ENCODE measurements at places on chromosomes 2 and 18.

GRCh38 chr18:9874728-9875127 is 11.0 kb upstream of the TXNDC2 start:
- DNase-seq: no peak

GRCh38 chr2:52145005-52145404 is 1113.1 kb upstream of the NRXN1 start:
- DNase-seq: no peak

- DNase-seq: no peak
These were observed 39.5 kb downstream of the NIFK start for GRCh38 chr2:121697108-121697631.

DNA sequence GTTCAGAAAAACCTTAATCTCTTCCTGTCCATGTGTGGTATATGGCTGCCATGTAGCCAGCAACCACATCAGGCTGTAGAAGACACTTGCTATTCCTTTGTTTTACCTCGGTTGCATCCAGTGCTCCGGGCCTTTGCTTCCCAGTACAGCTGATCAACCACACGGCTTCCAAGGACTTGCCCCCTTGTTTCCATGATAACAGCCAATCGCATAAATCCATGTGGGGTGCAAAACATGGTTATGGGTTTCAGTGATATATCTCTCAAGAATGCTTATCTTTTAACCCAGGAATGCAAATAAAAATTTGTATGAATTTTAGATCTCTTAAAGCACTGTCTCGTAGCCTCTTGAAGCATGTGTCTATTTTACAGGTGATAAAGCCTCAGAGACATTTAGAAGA is 118.3 kb downstream of the MGAT5 start:
- DNase-seq: no peak

DNA sequence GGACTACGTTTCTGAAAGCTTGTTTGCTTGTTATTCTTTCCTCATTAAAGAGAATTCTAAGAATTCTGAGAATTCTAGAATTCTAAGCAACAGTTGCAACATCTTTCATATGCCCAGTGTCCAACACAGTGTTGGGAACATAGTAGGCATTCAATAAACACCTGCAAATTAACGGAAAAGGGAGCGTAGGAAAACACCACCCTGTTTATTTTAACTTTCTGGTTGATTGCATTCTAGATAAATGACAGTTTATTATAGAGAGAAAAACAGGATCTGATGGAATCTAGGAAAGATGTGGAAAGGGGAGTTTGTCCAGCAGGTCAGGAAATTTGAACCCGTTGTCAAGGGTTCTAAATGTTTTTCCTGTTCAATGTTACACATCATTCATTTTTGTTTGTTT is 24.2 kb upstream of the EFEMP1 start:
- no peak for DNase-seq

DNA sequence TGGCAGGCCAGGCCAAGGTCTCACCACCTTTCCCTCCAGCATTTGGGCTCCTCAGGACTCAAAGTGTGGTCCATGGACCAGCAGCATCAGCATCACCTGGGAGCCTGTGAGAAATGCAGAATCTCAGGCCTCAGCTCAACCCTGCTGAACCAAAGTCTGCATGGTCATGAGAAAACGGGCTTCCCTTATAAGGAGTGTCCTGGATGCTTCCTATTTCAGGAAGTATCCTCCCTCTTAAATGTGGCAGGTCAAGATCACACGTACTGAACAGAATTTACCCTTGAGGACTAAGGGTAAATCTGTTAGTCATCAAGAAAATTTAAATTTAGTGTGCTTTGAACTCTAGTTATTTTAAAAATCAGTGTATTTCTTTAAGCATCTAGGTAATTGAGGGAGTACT is 11.8 kb downstream of the CD8A start:
- DNase-seq: no peak

- no peak for DNase-seq
These were observed 116.4 kb downstream of the COL6A3 start for GRCh38 chr2:237297421-237298150.

- DNase-seq: no peak
These were observed 311.6 kb upstream of the CDH7 start for GRCh38 chr18:65439188-65439587.

DNA sequence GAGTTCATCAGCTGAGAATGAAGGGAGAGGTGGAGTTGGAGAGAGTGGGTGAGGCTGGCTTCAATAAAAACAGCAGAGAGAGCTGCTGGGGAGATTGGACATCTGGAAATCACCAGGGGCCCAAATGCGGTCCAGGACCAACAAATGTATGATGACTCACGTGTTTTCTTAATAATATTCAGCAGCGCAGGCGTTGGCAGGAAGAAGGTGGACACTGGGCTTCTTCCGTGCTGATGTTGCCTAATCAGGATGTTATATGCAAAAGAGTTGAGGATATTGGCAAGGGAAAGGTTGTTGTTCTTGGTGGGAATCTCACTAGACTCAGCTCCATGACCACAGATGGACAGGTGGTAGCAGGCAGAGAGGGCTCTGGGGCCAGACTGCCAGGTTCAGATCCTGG is 12.8 kb upstream of the PLA2R1 start:
- no peak for DNase-seq

DNA sequence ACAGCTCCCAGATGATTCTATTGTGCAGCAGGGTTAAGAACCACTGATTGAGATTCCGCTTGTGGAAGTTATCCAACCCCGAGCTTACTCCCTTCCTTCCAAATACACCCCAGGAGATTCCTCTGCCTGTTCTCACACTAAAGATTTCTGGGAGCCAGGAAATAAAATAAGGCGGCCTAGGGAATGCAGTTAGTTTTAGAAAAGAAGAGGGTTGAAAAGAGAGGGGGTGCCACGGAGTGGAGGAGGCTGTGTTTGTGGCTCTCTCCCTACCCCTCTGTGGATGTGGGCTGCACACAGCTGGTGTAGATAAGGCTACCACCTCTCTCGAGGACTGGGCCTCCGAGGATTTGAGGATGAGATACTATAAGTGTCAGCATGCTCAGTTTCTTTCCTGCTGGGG is 25.1 kb upstream of the SP3 start:
- no peak for DNase-seq

- no peak for DNase-seq
These were observed 187.3 kb upstream of the MSH6 start for GRCh38 chr2:47595687-47596086.

- DNase-seq: no peak
These were observed 4.4 kb downstream of the EHD3 start for GRCh38 chr2:31238126-31238905.

DNA sequence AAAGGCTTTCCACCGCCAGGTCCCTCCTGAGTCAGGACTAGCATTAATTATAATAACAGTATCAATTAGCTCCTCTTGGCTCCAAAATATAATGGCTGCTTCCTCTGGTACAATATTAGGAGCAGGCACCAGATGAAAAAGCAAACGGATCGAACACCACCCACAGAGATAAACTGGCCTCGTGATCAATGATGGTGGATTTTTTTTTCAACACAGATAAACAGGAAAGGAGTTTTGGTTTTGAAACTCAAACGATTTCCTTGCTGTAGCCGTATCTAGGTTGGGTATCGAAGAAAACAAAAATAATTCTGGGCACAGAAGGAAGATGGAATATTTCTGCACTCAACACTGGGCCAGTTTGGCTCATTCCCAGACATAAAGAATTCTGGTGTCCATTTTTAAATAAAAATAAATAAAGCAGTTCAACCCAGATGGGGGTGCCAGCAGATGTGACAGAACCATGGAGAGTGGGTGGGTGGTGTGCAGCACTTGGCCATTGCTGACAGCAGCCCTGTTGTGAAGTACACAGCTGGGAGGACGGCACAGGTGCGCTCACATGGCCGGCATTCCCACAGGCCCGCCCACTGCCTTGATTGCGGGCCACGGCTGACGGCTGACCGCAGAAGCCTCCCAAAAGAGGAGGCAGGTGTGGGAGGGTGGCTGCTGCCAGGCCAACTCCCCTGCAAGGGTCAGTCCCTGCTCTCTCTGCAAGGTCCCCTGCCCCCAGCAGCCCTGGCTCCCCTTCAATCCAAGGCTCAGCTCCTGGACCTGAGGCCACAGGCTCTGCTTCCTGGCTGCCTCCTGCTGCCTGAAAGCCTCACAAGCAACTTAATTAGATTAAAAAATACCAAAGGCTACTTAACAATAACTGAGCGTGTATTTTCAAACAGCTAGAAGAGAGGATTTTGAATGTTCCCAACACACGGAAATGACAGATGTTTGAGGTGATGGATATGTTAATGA is 351.9 kb upstream of the ID2 start:
- DNase-seq: no peak

DNA sequence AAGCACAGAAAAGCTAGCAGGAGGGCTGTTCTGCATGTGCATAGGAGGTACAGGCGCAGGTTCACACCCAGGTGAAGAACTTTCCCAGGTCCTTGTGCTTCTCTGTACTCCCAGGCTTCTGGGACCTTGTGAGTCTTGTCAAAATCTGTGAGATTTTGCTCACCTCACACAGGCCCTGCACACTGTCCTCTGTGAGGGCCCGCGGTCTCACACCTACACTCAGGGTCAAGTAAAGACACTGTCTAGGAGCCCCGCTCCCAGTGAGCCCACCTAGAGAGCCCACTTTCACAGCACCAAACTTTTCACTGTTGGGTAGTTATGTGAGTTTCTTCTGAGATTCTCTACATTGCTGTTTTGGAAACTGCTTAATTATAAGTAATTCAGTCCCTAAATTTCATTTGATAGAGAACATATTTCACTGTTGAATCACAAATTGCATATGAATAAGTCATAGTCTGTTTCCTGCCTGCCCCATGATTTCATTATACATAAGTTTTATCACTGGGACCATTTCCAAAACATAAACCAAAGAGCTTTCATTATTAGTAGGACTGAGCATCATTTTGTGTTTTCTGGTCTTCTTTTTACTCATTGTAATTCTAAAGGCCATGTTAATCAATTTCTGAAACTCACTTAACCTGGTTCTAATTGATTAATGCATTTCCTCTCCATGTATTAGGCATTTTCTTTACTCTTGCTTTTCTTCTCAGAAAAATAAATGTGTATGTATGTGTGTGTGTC is 234.2 kb upstream of the SPOPL start:
- no peak for DNase-seq

GRCh38 chr2:30184035-30184434 is 37.2 kb downstream of the YPEL5 start:
- no peak for DNase-seq

DNA sequence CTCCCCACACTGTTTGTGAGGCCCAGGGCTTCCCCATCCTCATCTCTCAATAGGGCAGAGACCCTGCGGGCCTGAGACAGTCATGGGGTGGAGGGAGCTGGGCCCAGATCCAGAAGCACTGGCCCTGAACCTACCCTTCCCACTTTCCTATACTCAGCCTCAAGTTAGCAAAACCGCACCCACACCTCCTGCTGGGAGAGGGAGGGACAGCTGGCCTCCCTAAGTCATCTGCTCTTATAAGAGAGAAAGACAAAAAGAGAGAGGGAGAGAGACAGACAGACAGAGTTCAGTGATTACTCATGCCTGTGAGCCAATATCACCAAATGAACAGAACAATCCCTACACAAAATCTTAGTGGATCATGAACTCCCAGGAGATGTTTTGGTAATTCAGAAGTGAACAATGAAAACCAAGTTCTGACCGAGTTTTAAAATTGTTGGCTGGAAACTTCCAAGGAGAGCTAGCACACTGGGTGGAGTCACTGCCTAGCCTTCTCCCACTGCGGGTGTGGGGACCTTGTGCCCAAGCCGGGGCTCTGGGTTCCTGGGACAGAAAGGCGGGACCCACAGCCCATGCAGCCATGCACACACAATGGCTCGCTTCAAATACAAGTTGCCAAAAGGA is 130.5 kb downstream of the PXDN start:
- DNase-seq: no peak

- DNase-seq: no peak
These were observed 423.5 kb upstream of the ZEB2 start for GRCh38 chr2:144943293-144943941.

- DNase-seq: no peak
These were observed 14.5 kb downstream of the CABYR start for GRCh38 chr18:24153397-24153796.

DNA sequence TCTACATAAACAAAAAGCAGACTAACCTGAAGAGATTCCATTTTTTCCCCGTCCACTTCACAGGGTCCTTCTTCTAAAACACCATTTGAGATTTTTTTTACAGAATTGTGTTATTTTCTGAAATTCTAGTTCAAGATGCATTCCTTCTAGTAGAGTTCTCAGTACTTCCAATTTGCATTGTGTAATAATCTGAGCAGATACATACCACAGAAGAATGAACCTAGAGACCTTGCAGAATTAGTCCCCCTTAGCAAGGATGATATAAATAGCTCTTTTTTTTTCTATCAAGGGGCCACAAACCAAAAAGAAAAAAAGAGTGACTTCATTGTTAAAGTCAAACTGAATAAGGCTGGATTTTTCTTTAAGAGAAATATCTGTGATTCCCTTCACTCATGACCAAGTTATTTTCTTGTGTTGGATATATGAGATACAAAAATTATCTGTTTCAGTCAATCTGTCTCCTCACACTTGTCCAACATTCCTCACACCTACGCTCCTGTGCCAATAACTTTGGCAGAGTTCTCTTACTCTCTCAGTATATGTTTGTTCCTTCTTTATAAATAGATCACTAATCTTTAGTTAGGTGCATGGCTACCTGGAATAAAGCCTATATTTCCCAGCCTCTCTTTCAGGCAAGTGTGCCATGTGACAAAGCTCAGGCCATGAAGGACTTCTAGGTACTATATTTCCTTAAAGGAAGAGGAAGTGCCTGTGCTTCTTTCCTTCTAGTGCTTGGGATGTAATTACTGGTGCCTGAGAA is 183.5 kb downstream of the ZNF385B start:
- DNase-seq: no peak

GRCh38 chr18:39801848-39802247 is 2153.2 kb upstream of the PIK3C3 start:
- DNase-seq: no peak

GRCh38 chr2:223901854-223902253 is 43.3 kb downstream of the WDFY1 start:
- no peak for DNase-seq

GRCh38 chr2:135473567-135473966 is 57.5 kb downstream of the ZRANB3 start:
- peak; percentile 14 for DNase-seq

DNA sequence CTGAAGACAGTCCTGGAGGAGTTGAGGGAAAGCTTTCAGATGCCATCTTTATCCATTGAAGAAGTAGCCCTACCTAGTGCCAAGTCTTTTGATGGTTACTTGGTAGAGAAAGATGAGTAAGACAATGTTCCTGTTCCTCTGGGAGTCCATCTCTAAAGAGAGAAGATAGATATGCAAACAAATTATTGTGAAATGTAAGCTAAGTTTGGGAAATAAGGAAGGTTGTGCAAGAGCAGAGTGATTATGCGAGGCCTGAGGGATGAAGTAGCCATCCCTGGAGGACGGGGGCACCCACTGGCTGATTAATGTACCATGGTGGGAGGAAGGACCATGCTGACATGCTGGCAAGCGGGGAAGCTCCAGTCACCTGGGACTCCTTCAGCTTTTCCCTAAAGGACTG is 994 bp upstream of the DTNA start:
- no peak for DNase-seq

- no peak for DNase-seq
These were observed 126.8 kb upstream of the LGALSL start for GRCh38 chr2:64327129-64327509.

- no peak for DNase-seq
These were observed 128.3 kb downstream of the CDH2 start for GRCh38 chr18:28048612-28049011.

- no peak for DNase-seq
These were observed 1.9 kb downstream of the TANC1 start for GRCh38 chr2:158970241-158970751.

Data from CD4-positive, alpha-beta T cell treated with Interleukin-15 for 4 hours (primary cell).